ENCODE measurements at places on chromosomes 4 and X.
A peak's percentile ranks its signal among the peaks of the same experiment; 100 is the strongest.

DNA sequence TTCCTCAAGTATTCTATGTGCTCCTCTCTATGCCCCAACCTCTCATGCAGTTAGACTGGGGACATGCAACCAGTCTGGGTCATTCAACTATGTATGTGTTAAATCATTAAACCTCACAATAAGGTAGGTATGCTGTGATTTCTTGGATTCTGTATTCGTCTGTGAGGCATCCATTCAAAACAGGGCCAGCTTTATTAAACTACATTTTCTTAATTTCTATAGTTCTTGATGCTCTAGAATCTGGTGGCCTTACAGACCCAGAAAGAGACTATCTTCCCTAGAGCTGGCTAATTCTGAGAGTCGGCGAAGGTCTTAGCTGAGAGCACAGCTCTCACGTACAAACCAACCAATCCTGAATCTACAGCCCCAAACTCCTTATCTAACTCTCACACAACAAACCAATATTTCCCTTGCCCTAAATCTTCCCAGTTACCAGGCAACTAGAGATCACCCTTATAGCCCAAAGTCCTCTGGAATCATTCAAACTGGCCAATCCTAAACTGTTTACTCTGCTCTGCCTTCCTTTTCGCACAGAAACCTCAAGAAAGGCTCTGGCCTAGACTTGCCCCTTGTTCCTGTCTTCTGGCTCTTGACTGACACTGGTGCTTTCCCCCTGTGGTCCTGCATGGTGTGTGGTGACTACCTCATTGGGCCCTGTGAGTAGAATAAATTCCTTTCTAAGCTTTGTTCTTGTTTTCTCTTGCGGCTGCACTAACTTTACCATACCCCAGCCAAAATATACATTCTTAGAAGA lies 203.5 kb upstream of the TET2 start:
- peak; percentile 45 for DNase-seq

DNA sequence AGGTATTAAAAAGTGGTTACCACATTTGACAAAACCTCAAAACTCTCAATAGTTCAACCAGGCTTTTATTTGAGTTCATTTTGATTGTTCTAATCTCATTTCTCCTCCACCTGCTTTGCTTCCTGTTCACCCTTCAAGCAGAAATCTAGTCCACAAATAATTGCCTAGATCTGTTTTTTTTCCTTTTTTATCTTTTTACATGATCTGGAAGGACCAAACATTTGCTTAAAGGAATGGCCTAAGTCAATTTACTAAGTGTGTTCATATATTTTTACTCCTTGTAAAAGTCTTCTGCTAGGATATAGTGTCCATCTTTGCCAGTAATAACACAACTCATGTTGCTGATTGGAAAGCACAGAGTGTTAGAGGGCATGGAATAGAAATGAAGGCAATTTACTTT lies 26.2 kb upstream of the VEGFD start:
- no peak for DNase-seq

DNA sequence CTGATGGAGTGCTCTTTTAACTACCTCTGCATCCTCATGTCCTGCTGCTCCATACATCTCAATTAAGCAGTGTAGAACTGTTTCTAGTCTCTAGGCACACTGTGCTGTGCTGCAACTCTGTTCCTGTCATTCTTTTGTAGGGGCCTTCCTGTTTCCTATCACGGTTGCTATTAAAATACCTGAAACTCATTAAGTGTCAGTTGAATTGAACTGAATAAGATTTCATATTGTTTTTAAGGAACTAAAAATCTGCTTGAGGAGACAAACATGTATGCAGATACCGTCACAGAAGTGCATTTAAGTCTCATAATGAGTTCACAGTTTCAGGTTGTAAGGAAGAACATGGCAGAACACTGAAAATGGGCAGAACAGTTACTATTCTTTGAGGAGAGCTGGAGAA lies 170.1 kb downstream of the LARP7 start:
- DNase-seq = no peak

- no peak for DNase-seq
Measured at GRCh38 chr4:145069361-145069760, 28.6 kb downstream of the ANAPC10 start.

DNA sequence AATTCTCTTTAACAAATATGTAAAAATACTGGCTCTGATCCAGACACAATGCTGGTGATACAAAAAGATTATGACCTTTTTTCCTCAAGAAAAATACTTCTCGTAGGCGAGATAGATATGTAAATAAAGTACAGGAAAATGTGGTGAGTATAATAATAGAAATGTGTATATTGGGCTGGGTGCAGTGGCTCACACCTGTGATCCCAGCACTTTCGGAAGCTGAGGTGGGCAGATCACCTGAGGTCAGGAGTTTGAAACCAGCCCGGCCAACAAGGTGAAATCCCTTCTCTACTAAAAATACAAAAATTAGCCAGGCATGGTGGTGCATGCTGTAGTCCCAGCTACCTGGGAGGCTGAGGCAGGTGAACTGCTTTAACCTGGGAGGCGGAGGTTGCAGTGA lies 55.0 kb downstream of the MRPL1 start:
- DNase-seq = no peak

GRCh38 chrX:150408561-150408960 lies 45.4 kb downstream of the MAMLD1 start:
- no peak for DNase-seq

GRCh38 chr4:110654254-110654635 lies 31.4 kb upstream of the PITX2 start:
- no peak for DNase-seq

GRCh38 chr4:137378821-137379220 lies 153.5 kb downstream of the PCDH18 start:
- no peak for DNase-seq

DNA sequence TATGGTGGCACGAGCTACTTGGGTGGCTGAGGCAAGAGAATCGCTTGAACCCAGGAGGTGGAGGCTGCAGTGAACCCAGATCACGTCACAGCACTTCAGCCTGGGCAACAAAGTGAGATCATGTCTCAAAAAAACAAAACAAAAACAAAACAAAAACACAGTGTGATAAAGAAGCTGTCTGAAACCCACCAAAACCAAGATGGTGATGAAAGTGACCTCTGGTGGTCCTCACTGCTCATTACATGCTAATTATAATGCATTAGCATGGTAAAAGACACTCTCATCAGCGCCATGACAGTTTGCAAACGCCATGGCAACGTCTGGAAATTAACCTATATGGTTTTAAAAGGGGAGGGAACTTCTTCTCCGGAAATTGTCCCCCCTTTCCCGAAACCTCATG lies 29.4 kb upstream of the OPHN1 start:
- DNase-seq = peak; percentile 5

- no peak for DNase-seq
Measured at GRCh38 chr4:9735515-9735914, 45.9 kb upstream of the DRD5 start.

GRCh38 chrX:124954402-124954801 lies 365.3 kb upstream of the TEX13C start:
- DNase-seq = no peak

- DNase-seq = no peak
Measured at GRCh38 chr4:104128031-104128849, 366.5 kb downstream of the CXXC4 start.

DNA sequence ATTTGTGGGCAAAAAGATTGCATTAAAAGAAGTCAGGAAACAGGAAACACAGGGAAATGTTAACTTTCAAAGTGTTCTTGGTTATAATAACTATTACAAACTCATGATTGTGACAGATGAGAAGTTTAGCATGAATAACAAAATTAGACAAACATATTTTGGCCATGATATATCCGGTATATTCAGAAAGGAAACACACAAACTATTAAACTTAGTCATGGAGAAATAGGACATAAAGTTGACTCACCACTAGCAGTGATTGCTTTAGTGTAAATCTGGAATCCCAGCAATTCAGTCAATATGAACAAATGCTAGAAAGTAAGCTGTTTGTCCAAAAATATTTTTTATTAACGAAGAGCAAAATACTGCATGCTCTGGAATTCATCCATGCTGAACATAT lies 1299.9 kb downstream of the C4orf33 start:
- no peak for DNase-seq

GRCh38 chrX:80216086-80216485 lies 201.5 kb downstream of the TBX22 start:
- no peak for DNase-seq

- no peak for DNase-seq
Measured at GRCh38 chrX:130136496-130136895, 26.2 kb upstream of the ELF4 start.

DNA sequence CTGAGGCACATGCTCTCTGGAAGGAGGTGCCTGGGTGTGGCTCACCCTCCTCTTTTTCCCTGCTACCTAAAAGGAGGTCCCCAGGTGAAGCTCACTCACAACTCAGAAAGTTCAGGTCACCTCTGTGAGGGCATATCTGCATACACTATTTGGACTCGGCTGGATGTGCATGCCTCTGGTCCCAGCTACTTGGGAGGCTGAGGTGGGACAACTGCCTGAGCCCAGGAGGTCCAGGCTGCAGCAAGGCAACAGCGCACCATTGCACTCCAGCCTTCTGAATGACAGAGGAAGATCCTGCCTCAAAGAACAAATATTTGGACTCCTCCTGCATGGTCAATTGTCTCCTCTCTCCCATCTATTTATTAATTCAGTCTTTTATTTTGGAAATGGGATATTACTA lies 46.4 kb downstream of the CPLX1 start:
- DNase-seq = no peak

DNA sequence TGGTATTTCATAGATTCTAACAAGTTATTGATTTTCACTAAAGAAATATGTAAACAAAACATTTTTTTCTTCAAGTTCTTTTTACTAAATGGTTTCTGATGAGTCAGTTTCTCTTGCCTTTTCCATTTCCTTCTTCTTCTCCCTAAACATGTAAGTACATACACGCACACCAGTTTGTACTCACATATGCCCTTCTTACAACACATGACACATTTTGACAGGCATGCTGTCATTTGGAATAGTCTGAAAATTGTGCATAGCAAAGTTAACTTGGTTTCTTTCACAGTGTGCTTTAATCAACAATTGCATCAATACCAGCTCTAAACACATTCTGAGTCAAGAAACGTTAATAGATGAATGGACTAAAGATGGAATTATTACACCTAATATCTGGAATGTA lies 35.1 kb downstream of the PRSS12 start:
- DNase-seq = no peak

DNA sequence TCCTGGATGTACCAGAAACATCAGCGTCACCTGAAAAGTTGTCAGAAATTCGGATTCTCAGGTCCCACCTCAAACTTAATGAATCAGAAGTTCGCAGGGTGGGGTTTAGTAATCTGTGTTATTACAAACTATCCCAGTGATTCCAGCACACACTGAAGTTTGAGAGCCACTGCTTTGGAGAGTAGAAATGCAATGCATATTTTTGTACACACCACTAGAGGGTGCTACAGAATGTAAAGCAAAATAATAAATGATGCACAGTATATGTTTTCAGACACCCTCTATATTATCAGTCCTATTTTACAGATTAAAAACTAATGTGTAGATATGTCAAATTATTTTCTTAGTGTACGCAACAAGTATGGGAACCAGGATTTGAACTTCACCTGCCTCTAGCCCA lies 2.4 kb upstream of the MORF4L2 start:
- no peak for DNase-seq

DNA sequence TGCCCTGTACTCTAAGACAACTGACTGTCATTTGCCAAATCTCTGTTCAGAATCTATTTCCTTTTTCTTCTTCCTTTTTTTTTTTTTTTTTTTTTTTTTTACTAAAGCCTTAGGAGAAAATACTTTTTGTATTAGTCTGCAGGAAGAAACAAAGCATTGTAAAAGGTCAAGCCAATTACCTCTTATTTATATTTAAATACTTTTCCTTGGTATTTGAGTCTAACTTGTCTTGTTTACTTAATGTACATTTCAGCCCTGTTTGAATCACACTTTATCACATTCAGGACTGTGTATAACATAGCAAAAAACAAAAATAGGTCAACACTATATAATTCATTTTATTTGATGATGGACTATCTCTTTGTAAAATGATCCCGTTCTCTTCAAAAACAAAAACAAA lies 262.2 kb downstream of the RPA4 start:
- DNase-seq = no peak

DNA sequence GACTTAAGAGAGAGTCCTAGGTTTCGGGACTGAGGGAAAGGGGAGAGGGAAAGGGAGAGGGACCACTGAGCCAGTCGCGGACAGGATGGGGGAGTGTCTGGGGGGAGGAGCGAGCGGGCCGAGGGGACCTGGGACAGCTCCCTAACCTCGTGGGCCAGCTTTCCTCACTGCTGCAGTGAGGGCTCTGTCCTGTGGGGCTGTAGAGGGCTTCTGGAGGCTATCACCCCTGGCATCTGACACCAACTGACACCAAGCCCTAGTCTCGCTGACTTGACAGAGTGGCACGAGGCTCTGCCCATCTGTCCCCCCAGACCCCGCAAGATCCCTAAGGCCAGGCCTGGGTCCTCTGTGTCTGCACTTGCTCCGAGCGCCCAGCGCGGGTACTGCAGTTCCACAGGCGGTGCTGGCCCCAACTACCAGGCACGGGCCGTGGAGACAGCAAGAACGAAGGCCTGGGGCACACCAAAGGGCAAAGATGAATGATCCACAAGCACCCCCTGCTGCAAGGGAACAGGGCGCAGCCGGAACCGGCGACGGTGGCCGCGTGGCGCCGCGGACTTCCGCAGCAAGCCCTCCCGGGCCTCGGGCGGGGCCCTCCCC lies 465 bp downstream of the HAUS7 start:
- DNase-seq = peak; percentile 22

GRCh38 chr4:184734758-184735157 lies 862 bp upstream of the CENPU start:
- no peak for DNase-seq

DNA sequence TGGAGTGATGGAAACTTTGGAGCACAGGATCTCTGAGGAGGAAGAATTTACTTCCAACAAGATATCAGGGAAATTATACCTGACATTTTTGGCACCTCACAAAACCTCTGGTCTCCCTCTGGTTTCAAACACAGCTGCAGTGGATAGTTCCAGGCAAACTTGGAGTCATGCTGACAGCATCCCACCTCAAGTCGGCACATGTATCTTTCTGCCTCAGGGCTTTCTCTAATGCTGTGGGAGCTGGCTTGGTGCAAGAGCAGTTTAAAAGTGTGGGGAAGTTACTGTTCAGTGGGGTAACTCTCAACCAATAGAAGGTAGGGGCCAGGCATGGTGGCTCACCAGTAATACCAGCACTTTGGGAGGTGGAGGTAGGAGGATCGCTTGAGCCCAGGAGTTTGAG lies 207.1 kb upstream of the NHS start:
- no peak for DNase-seq

- DNase-seq = no peak
Measured at GRCh38 chrX:635428-636090, 5.0 kb downstream of the SHOX start.

- no peak for DNase-seq
Measured at GRCh38 chrX:108439426-108439942, at the start of gene COL4A5. COL4A5 (plus strand) TSS chrX:108439838; CDS start chrX:108440126, 288 bp downstream.

DNA sequence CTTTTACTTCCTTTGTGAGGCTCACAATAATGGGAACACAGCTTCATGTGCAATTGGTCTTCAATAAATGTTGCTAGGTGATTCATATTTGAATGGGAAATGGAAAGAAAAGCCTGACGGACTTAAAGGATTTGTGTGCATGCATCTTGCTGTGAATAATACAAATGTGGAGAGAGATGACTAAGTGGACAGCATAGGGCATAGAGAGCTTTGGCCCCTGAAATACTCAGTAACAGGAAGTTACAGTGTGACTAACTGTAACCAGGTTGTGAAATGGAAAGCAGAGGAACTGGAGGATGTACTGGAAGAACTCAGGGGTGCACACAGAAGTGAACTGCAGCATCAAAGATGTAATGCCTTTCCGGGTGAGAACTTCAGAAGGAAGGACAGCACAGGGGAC lies 206.7 kb downstream of the MGST2 start:
- no peak for DNase-seq

GRCh38 chr4:41418444-41418843 lies 119.5 kb upstream of the LIMCH1 start:
- no peak for DNase-seq

Measured in activated T-cell treated with anti-CD3 and anti-CD28 coated beads, Interleukin-2, amount 50 U/mL, for 72 hours (primary cell).